ENCODE measurements at places on chromosomes 16 and 17.

GRCh38 chr16:6018848-6019489 is 921.4 kb upstream of the EEF2KMT start:
- no peak for DNase-seq

- DNase-seq = no peak
Observed at GRCh38 chr16:48158296-48158695, 2.5 kb upstream of the ABCC12 start.

DNA sequence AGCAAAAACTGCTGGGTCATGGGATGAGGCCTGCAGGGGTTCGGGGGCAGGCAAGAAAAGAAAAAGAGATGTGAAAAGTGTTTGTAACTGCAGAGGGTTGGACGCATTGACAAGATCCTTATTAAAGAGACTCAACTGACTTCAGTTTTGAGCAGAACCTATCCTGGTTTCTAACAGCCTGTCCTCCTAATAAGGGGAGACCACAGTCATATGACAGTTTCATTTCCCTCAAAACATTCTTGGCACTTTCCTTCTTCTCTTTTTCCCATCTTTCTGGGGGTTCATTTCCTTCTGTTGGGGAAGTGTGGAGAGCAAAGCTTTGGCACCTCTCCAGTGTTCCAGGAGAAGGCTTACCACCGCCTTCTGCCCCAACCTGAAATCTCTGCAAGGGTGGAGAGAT is 118.5 kb downstream of the MAF start:
- no peak for DNase-seq

DNA sequence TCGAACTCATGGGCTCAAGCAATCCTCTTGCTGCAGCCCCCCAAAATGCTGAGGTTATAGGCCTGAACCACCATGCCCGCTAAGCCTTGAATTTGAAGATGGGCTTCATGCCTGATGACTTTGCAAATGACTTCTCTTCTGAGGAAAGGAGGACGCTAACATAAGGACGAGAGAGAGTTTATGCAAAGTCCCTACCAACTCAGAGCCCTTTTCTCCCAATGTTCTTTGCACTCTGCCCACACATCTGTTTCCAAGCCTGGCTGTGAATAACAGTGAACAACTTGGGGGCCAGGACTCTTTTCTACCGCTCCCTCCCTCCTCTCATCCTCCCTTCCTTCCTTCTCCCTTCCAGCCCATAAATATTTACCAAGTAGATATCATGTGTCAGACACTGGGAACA is 8.5 kb upstream of the NPIPB2 start:
- no peak for DNase-seq

GRCh38 chr17:77235370-77235941 is 94.7 kb downstream of the SEC14L1 start:
- no peak for DNase-seq

- no peak for DNase-seq
Observed at GRCh38 chr16:11597235-11598095, 10.7 kb upstream of the LITAF start.

DNA sequence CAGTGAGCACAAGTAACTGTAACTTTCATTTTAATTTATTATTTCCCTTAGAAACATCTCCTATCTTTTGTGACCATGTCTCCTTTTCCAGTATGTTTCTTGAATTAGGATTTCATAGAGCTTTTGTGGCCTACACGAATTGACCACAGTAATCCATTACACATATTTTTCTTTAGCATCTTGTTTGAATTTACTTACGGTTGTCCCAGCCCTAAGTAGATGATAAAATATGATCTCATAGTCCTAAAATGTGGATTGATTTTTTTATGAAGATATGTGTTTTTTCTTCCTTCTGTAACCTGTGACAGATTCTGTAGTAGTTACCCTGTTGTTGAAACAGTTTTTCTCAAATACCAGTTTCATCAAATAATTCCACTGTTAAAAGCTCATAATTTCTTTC is 61.5 kb downstream of the NF1 start:
- no peak for DNase-seq

Data from NCI-H345 (cell line).